ENCODE measurements at places on chromosomes 6 and 20.

DNA sequence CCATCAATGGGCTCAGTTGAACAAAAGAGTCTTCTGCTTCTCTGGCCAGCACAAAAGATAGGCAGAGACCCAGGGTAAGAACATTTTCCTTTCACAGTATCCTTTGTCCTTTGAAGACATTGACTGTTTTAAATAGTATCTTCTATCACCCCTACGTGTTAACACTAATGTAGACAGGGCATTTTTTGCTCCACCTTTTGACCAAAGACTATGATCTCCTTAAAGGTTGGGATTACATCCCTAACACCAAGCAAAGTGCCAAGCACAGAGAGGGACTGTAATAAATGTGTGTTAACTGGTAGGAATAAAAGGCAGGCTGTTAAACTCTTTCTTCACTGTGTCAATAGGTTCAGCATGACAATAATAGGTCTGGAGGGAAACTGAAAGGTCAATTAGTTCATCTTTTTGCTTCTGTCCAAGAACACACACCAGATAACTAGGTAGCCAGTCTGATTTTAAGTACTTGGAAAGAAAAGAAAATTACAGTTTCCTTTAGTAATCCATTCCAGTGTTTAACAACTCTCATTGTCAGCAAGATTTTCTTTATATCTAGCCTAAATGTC is 63.6 kb upstream of the NOX3 start:
- no peak for DNase-seq

DNA sequence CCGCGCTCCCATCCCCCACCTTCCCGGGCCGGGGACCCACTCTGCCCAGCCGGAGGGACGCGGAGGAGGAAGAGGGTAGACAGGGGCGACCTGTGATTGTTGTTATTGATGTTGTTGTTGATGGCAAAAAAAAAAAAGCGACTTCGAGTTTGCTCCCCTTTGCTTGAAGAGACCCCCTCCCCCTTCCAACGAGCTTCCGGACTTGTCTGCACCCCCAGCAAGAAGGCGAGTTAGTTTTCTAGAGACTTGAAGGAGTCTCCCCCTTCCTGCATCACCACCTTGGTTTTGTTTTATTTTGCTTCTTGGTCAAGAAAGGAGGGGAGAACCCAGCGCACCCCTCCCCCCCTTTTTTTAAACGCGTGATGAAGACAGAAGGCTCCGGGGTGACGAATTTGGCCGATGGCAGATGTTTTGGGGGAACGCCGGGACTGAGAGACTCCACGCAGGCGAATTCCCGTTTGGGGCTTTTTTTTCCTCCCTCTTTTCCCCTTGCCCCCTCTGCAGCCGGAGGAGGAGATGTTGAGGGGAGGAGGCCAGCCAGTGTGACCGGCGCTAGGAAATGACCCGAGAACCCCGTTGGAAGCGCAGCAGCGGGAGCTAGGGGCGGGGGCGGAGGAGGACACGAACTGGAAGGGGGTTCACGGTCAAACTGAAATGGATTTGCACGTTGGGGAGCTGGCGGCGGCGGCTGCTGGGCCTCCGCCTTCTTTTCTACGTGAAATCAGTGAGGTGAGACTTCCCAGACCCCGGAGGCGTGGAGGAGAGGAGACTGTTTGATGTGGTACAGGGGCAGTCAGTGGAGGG is 2.8 kb downstream of the SOX4 start:
- no peak for DNase-seq

DNA sequence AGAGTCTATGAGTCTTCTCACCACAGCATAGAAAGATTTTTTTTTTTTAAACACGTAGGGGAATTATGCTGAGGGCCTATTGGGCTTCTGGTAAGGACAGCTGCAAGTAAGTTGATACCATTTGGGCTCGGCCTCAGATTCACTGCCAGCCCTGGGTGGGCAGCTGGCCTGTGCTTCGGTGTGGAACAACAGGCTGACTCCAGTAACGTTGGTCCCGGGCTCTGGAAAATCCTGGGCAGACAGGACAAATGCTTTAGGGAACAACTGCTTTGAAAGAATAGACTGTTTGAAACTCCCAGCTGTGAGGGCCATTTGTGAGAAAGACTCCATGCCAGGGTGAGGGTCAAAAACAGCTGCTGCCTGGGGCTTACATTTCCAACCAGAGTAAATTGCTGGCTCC is 366.5 kb downstream of the QKI start:
- DNase-seq = no peak

- no peak for DNase-seq
Measured at GRCh38 chr6:100449239-100449691, 15.5 kb downstream of the SIM1 start.

DNA sequence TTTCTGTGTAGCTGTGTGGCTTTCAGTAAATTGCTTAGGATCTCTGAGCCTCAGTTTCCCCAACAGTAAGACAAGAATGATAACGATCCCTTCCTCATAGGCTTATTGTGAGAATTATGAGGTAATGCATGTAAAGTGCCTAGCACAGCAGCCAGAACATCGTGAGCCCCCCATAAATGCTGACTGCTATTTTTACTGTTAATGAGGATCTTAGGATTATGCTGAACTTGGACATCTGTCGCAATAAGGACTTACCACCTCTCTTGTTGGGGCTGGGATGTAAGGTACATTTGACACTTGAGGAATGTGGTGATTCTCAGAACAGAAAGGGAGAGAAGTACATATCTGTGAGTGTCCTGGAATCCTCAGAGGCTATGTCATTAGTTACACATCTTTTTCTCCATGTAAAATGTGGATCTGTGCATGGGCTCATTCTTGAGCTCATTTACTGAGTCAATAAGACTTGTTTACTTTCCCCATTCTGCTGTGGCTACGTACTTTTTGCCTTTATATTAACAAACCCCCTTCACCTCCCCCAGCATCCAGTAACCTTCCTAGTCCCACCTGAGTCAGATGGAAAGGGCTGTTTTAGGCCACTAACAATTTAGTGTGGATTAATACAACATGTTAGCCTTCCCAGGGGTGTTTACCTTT is 64.4 kb upstream of the PLEKHG1 start:
- no peak for DNase-seq

DNA sequence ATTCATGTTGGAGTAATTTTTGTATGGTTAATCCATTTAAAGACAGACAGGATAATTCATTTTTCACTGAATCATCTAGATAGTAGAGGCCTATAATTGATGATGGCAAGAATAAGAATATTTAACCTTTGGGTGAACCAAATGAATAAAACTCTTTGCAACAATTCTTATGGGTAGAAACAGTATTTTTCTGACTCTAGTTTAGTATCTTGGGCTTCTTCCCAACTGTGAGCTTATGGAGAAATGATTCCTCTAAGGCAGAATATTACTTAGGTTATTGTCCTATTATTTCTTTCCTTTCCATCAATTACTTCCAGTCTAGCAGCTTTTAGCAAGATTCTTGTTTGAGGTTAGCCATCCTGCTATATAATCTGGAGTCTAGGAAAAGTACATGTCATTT is 734.9 kb upstream of the FLRT3 start:
- no peak for DNase-seq
